ENCODE measurements at places on chromosomes 4 and X.

DNA sequence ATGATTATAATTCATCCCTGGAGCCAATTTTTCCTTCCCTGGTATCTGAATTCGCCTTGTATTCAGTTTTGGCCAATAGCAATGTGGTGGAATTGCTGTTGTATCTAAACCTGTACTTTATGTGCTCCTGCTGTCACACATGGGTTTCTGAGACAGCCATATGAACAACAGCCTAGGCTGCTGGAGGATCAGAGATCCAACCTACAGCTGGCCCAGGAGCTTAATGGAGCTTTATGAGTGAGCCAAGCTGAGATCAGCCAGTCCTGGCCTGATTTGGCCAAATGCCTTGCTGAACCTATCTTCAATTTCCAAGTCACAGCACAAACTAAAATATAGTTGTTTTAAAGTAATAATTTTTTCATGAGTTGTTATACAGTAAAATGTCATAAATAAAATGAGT is 1071.5 kb downstream of the PCDH7 start:
- no peak for DNase-seq

DNA sequence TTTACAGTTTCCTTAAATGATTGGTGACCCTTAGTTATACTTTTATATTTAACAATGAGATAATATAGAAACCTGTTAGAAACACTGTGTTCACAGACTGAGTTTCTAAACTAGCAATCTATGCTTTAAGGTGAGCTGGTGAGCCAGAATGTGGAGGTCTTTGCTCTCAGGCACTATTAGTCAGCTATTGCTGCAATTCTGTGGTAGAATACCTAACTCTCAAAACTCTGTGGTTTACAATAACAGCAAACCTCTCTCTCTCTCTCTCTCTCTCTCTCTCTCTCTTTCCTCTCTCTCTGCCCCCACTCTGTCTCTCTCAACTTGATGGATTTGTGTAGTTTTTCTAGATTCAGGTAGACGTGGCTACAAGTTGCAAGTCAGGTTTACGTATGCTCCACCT is 17.6 kb upstream of the LCORL start:
- no peak for DNase-seq

GRCh38 chrX:79371640-79372039 is 4.5 kb upstream of the ITM2A start:
- no peak for DNase-seq

DNA sequence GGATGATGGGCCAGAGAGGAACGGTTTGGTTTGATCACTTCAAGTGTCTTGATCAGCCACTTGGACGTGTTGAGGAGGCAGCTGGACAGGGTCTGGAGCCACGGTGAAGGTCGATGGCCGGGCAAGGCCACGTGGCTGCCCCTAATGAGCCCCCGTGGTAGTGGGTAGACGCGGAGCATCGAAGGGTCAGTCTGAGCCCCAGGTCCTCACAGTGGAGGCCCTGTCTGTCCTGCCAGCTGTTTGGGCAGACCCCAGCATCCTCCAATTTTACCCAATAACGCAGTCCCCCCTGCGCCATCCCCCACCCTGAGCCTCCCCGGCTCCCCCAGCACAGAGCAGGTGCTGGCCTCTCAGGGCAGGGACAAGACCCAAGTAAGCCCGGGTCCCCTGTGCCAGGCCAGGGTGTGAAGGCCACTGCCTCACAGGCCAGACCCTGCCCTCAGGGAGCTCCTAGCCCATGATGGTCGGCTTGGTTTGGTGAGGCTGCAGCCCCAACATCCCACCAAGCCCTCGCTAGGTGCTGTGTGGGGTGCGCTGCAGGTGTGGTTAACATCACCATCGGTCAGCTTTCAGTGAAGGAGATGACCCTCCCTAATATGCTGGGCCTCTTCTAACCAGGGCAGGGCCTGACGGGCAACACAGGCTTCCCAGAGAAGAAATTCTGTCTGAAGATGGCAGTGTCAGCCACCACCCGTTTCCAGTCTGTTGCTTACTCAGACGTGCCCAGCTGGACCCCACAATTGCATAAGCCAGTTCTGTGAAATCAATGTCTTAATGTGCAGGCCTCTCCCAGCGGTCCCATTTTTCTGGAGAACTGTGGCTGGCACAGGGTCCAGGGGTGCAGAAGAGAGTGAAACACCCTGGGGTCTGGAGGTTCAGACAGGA is 40.5 kb upstream of the NKX1-1 start:
- DNase-seq = peak; percentile 73

DNA sequence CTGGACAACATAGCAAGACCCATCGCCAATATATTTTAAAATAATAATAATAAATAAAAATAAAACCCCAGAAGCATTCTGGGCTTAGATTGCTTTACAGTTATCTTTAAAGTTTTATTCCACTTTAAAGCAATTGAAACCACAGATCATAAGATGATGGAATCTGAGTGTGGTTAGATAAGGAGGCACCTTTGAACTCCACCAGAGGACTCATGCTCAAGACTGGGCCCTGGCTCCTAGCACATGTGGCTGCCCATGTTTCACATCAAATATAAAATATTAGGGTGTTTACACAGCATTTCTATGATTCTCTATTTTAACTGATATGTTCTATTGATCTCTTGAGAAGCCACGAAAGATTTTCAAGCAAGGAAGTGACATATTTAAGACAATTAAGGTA is 52.6 kb upstream of the BBS12 start:
- no peak for DNase-seq

DNA sequence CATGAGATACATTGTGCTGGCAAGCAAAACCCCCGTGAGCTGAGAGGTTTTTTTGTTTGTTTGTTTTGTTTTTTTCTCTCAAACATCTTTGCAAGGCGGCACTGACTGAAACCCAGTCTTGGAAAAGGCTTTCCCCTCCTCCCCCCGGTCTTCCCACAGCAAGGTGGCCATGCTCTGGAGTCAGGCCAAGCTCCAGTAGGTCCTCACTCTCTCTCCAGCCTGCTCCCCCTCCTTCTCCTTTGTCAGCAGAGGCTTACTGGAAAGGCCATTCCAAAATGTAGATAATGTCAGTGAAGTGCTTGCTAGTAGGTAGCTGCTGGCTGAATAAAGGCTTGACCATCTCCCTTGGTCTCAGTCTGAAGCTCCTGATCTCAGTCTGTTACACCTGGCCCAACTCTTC is 32.6 kb downstream of the FRMPD3 start:
- DNase-seq = no peak

DNA sequence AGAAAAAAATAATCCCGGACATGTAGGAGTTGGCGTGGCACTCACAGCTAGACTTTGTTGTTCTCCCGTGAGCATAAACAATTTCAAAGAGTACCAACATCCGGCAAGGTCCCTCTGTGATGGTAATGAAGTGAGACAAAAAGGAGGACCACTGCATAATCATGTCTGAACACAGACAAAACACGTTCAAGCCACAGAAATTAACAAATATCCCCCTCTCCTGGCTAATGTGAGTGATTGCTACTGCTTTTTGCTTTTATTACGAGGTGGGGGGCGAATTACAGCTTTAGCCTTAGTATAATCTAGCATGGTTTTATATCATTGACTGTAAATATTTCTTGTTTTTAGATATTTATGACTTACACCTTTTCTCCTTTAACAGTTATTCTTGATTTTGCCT is 118.5 kb downstream of the PLS3 start:
- no peak for DNase-seq

DNA sequence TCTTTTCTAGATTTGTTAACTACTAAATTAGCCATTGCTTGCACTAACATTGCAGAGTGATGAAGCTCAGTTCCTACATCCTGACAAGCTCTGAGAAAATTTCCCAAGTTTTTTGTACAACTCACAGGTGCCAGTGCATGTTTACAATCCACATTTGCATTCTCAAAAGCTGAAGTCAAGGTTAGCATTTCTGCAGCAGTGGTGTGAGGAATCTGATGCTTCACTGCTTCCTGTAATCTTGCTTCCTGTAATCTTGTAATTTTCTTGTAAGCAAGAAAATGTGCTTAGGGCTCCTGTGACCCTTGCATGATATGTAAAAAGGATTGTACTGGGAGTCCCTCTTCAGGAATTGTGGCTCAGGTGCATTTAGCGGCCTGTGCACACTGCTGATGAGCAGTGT is 207.4 kb upstream of the CXCL13 start:
- no peak for DNase-seq

DNA sequence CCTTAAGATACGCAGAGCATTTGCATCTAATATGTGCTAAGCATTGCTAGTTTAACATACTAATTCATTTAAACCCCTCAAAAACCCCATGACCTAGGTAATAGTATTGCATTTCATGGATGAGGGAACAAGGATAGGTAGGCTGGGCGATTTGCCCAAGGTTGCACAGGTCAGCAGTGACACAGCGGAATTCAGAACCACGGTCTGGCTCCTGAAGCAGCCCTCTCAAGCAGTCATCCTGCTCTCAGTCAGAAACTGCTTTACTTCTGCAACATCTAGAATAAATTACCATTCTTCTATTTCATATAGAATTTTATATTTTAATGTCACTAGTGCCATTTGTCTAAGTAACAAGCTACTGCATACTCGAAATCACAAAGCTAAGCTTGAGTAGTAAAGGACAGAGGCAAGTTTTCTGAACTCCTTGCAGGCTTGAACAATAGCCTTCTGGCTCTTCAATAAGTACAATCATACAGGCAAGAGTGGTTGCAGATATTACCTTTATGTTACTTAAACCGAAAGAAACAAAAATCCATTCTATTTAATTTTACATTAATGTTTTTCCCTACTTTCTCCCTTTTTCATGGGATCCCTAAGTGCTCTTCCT is 555 bp upstream of the SPP1 start:
- DNase-seq = no peak

DNA sequence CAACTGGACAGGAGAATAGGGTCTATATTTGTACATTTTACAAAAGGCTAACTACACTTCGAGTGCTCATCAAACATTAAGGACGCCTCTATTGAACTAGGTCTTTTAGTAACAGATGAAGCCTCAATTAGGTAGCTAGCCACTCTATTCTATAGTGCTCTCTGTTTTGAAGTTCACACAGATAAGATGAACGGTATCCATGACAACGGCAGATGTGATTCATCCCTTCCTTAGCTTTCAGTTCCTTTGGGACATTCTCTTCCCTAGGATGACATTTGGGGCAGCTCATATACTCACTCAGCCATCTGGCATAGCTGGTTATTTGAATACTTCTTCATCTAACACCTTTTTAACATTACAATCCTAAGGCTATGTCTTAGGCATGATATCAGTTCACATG is 62.4 kb upstream of the WDFY3 start:
- no peak for DNase-seq

DNA sequence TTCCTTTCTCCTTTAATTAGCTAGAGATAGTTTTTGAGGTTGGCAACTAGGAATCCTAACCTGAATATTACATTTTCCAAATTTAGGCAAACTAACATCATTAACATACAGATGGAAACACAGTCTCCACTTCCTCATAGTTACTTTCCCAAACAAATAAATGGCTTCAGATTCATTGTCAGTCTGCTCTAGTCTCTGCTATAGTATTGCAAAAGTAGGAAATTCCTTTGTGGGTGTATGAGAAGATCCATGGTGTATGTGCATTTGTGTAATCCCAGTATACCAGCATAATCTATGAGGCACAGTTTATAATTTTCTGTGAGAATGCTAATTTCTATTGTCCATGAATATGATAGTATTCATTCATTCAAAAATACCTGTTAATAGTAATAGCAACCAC is 3.0 kb upstream of the NDP start:
- no peak for DNase-seq

DNA sequence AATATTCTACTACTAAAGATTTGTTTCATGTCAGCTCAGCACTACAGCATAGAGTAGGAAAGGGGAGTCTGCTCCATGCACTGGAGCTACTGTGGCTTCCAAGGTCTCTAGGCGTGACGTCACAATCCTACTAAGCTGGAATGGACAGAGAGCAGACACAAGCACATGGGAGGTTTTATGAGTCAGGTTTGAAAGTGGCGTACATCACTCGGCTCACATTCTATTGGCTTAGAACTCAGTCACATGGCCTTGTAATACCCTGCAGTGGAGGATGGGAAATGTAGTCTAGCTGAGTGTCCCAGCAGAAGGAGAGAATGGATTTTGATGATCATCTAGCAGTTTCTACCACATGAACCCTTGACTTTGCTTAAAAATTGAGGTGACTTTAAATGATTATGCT is 624.8 kb upstream of the ATOH1 start:
- no peak for DNase-seq

DNA sequence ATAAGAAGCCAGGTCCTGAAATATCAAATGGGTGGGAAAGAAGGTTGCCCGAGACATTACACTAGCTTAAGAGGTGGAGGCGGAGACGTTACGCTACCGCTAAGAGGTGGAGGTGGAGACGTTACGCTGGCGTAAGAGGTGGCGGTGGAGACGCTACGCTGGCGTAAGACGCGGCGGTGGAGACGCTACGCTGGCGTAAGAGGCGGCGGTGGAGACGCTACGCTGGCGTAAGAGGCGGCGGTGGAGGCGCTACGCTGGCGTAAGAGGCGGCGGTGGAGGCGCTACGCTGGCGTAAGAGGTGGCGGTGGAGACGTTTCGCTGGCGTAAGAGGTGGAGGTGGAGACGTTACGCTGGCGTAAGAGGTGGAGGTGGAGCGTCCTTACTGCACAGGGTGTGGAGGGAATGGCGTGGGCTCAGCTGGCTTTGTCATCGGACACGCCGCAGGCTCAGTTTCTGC is 12.8 kb downstream of the CYP4V2 start:
- DNase-seq = no peak

- DNase-seq = no peak
Measured at GRCh38 chrX:151970027-151970426, 4.4 kb downstream of the GABRE start.

DNA sequence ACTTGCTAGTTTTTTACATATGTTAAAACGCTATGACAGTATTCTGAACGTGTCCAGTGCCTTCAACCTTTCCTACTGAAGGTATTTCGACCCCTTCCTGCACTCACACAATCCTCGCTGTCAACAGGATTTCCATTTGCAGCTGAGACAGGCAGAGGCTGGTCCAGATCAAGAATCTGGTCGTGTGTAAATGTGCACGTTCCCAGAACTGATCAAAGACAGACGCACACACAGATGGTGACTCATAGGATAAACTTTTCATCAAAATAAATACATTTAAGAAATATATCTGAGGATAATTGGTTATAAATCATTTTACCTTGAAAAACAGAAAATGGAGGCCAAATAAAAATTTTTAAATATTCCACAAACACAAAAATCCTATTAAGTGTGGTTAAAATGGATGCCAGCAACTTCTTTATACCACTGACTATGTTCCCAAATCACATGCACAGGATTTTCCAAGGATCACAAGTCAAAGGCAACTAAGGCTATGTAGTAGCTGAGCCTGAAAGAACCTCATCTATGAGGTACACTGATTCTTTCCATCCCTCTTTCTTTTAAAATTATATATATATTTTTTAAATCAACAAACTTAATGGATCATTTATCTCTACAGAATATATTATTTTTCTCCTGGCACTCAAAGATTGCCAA is 85.9 kb downstream of the RNF150 start:
- no peak for DNase-seq
